ENCODE measurements at places on chromosomes 5 and 9.

DNA sequence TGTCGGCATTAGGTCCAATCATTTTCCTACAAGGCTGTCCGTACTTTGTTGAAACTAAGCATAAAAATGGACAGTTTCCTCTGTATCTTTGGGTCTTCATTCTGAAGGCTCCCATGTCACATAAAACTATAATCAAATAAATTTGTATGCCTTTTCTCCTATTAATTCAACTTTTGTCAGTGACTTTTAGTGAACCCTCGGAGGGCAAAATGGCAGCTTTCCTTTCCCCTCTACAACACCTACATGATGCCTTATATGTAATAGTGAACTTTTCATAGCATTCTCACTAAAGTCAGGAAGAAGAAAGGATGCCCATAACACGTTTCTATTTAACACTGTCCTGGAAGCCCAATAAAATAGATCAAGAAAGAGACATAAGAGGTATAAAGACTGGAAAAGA, 5.1 kb upstream of the AGXT2 start:
- no peak overlapping the region for H3K4me3 ChIP-seq
- no peak overlapping the region for H3K27ac ChIP-seq
- no peaks in the 10 kb centered on the region for H3K36me3 ChIP-seq
- DNase-seq, result no peak
- H3K4me1 ChIP-seq, result peaks cover 3% of the 10 kb centered on the region

- peak; percentile 29 for DNase-seq
- H3K36me3 ChIP-seq, result peaks cover 77% of the 10 kb centered on the region
- H3K4me1 ChIP-seq, result peaks cover 18% of the 10 kb centered on the region
- H3K27ac ChIP-seq, result peak overlapping the region; percentile 19
- no peaks in the 10 kb centered on the region for H3K27me3 ChIP-seq
- H3K4me3 ChIP-seq, result no peak overlapping the region
Observed at GRCh38 chr9:127530206-127530941, 79.1 kb downstream of the LRSAM1 start.

DNA sequence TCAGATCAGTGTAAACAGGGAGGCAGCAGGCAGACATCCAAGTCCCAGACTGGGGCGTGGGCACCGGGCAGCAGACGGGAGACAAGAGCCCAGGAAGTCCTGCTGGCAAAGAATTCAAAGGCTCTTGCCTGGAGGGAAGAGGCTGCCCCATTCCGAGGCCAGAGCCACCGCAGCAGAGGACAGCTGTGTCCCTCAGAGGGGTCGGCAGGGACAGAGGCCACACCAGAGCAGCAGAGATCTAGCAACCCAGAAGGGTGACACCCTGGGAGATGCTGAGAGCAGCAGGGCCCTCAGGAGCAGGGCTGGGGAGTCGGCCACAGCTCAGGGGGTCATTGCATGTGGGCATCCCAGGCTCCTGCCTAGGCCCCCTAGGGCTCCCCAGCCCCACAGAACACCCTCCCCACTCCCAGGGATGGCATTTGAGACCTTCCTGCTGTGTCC, 29.1 kb downstream of the ADAMTS2 start:
- peak; percentile 66 for DNase-seq
- peak overlapping the region; percentile 86 for H3K27ac ChIP-seq
- no peaks in the 10 kb centered on the region for H3K27me3 ChIP-seq

GRCh38 chr5:143879646-143880045, 67.7 kb downstream of the HMHB1 start:
- no peak overlapping the region for H3K4me3 ChIP-seq
- DNase-seq, result no peak
- no peaks in the 10 kb centered on the region for H3K36me3 ChIP-seq

DNA sequence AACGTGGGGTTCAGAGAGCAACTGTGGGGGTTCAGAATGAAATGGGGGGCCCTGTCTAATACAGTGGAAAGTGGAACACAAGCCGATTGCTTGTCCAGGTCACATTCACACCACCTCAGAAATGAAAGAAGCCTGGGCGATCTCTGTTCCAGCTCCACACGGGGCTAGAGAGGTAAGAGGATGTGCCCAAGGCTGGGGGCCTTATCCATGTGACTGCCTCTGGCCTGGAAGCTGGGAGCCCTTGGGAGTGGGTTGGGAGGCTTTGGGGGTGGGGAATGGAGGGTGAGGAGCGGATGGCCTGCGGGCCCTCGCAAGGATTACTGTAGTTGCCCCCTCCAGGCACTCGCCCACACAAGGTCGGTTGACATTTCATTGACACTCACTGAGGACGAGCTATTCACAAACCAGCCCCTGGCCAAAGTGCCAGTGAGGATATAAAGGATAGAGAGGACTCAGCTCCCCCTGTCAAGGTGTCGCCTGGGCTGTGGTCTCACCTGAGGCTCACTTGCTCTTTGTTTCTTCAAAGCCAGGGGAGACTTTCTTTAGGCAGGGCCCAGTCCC, 86.7 kb downstream of the LIFR start:
- H3K4me1 ChIP-seq, result peaks cover 45% of the 10 kb centered on the region
- peak; percentile 42 for DNase-seq
- H3K27ac ChIP-seq, result no peak overlapping the region
- no peaks in the 10 kb centered on the region for H3K27me3 ChIP-seq
- H3K4me3 ChIP-seq, result no peak overlapping the region

GRCh38 chr5:31106691-31107090, 86.8 kb upstream of the CDH6 start:
- no peaks in the 10 kb centered on the region for H3K36me3 ChIP-seq
- H3K27ac ChIP-seq, result no peak overlapping the region
- H3K27me3 ChIP-seq, result no peaks in the 10 kb centered on the region
- H3K4me3 ChIP-seq, result no peak overlapping the region
- DNase-seq, result no peak
- H3K4me1 ChIP-seq, result no peaks in the 10 kb centered on the region

DNA sequence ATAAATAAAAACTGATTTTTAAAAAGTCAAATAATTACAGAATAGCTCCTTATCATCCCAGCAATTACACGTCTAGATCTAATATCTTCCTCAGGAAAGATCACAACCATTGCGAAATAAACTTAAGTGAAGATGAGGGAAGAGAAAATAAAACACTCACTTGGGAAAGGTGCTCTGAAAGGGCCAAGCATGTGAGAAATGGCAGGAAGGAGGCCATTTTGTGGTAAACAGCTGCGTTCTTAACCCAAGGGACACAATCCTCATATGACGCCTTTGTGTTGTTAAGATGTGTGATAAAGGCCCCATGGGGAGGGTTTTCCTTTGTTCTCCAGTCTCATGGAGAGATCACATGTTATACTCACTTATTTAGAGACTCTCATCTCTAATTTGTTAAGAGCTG, 32.5 kb downstream of the JAKMIP2 start:
- H3K4me1 ChIP-seq, result no peaks in the 10 kb centered on the region
- DNase-seq, result no peak
- H3K36me3 ChIP-seq, result no peaks in the 10 kb centered on the region
- H3K27ac ChIP-seq, result no peak overlapping the region
- no peaks in the 10 kb centered on the region for H3K27me3 ChIP-seq
- H3K4me3 ChIP-seq, result no peak overlapping the region

- DNase-seq, result no peak
- H3K27me3 ChIP-seq, result no peaks in the 10 kb centered on the region
- peak overlapping the region; percentile 99 for H3K27ac ChIP-seq
Observed at GRCh38 chr9:136481558-136481957, 1.3 kb downstream of the SEC16A start.

- no peak overlapping the region for H3K4me3 ChIP-seq
- DNase-seq, result no peak
- H3K36me3 ChIP-seq, result no peaks in the 10 kb centered on the region
- no peak overlapping the region for H3K27ac ChIP-seq
- H3K27me3 ChIP-seq, result no peaks in the 10 kb centered on the region
Observed at GRCh38 chr9:126373241-126373640, 46.6 kb downstream of the MVB12B start.

GRCh38 chr5:7537573-7537972, 141.6 kb downstream of the ADCY2 start:
- no peaks in the 10 kb centered on the region for H3K36me3 ChIP-seq
- H3K4me3 ChIP-seq, result no peak overlapping the region
- H3K4me1 ChIP-seq, result no peaks in the 10 kb centered on the region
- H3K27me3 ChIP-seq, result no peaks in the 10 kb centered on the region
- no peak for DNase-seq

DNA sequence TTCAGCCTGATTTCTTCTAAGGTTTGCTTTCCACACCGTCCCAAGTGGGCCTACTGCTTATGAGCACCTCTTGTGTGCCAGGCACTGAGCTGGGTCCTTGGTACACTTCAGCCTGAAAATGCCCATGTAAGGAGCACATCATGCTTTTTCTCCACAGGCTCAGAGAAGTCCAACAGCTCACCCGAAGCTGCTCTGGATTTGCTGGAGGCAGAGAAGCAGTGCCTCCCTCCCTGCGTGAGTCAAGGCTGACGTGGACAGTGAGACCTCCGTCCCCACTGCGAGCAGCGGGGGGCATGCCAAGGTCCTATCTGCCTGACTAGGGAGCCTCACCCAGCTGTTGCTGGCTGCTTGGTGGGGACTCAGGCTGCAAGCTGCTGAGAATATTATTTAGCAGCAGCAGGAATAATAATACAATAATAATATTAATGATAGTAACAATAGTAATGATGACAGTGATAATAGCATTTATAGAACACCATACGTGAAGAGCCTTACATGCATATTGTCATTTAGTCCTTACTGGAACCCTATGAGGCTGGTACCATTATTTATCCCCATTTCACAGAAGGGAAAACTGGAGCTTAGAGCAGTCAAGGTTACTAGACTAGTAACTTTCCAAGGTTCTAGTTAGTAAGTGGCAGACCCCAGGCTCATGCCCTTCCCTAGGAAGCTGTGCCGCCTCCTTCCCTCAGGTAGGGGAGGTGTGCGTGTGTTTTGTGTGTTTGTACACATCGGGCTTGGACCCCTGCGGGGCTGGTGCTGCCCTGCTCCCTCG, 194.8 kb downstream of the HSPA4 start:
- H3K27ac ChIP-seq, result no peak overlapping the region
- H3K36me3 ChIP-seq, result no peaks in the 10 kb centered on the region
- no peak overlapping the region for H3K4me3 ChIP-seq
- peaks cover 6% of the 10 kb centered on the region for H3K27me3 ChIP-seq
- no peak for DNase-seq

DNA sequence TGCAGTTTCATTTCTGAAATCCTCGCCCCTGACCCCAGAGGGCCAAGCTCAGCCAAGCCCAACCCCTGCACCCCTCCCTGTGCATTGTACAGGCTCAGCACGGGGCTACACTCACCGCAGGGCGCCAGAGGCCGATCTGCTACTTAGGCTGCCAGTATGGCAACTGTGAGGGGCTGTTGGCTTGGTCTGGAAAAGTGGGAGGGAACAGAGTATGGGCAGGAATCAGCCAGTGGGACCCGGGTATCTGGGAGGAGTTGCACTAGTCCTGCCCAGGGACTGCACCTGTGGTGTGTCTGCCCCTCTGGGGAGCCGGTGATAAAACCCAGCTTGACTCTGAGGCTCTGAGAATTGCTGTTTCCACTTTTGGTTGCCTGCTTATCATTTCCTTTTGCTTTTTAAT, 167.4 kb upstream of the KIF2A start:
- no peak overlapping the region for H3K4me3 ChIP-seq
- no peaks in the 10 kb centered on the region for H3K36me3 ChIP-seq
- H3K27me3 ChIP-seq, result no peaks in the 10 kb centered on the region
- DNase-seq, result no peak
- H3K27ac ChIP-seq, result no peak overlapping the region

- peaks cover 69% of the 10 kb centered on the region for H3K36me3 ChIP-seq
- no peak overlapping the region for H3K27ac ChIP-seq
- DNase-seq, result peak; percentile 76
Observed at GRCh38 chr9:130633336-130634190, 30.8 kb upstream of the PRDM12 start.

DNA sequence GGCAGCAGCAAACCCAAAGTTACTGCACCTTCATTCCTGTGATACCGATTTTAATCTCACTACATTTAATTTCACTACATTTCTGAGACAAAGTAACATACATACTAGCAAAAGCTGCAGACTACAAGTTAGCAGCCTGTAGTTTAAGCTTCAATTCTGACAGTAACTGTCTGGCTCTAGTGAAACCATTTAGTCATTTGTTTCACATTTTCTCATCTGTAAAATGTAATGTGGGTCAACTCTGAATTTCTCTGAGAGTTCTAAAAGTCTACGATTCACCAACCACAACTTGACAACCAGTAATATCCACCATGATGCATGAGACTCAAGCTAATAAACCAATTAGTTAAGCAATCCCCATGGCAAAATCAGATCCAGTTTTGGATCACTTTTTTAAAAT, 408.9 kb downstream of the PDE4D start:
- no peaks in the 10 kb centered on the region for H3K4me1 ChIP-seq
- no peak for DNase-seq
- no peaks in the 10 kb centered on the region for H3K36me3 ChIP-seq
- H3K4me3 ChIP-seq, result no peak overlapping the region

DNA sequence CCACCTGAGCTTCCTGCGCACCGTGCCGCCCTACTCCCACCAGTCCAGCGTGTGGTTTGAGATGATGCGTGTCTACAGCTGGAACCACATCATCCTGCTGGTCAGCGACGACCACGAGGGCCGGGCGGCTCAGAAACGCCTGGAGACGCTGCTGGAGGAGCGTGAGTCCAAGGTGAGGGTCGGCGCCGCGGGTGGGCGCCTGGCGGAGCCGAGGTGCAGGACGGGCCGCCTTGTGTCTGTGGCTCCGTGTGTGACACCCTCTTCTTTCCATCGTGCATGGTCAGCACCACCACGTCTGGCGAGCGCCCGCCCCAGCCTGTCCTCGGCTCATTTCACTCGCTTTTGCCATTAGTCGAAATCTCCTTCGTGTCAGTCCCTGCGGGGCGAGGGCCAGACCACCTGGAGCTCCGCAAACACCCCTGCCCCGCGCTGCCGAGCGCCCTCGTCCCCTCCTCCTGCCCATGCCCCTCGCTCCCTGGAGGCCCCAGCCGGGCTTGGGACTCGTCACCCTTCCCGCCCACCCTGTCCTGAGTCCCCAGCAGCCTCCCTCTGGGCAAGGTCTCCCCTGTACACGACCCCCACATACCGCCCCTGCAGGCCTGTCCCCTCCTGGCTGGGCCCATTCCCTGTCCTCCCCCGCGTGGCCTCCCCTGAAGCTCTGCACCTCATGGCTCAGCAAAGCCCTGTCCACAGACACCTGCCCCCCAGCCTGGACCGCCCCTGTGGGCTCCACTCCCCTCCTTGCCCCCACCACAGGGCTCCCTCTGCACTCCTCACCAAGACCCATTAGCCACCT, 7.0 kb downstream of the GRIN1 start:
- no peak overlapping the region for H3K27ac ChIP-seq
- DNase-seq, result peak; percentile 93
- H3K36me3 ChIP-seq, result no peaks in the 10 kb centered on the region
- no peaks in the 10 kb centered on the region for H3K4me1 ChIP-seq

DNA sequence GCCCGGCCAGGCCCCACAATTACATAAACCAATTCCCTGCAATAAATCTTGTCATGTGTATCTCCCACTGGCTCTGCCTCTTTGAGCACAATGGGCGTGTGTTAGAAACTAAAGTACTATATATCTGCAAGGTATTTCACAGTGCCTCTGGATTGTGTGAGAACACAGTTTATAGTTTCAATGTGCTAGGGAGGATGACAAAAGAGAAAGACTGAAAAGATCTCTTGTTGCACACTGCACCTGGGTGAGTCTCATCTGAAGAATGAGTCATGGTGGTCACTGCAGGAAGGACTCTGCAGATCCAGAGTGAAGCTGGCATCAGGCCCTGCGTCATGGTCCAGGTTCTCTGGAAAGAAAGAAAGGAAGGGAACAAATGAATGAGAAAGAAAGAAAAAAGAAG, 20.7 kb upstream of the CTSV start:
- no peak overlapping the region for H3K27ac ChIP-seq
- no peaks in the 10 kb centered on the region for H3K27me3 ChIP-seq
- no peaks in the 10 kb centered on the region for H3K36me3 ChIP-seq
- H3K4me3 ChIP-seq, result no peak overlapping the region

Measured in osteoblast (primary cell).